ENCODE measurements at places on chromosomes 7 and 10.
A peak's percentile ranks its signal among the peaks of the same experiment; 100 is the strongest.

- DNase-seq = no peak
These were observed 654 bp downstream of the ALKBH4 start for GRCh38 chr7:102463841-102464576.

DNA sequence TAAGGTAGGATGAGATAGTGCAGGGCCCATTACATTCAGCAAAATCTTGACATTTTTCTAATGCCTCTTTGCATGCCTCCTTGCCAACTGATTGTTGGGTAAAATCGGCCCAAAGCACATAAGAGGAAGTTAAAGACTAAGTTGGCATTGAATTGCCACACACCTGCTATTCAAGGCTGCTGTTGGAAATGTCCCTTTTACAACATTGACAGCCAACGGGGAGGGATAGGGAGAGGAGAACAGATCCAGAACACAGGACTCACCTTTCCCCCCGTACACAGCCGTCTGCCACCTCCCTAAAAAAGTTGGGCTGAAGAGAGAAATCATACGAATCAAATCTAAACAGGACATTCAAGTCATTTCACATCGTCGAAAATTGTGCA lies 695 bp downstream of the FAM237B start:
- no peak for DNase-seq

- no peak for DNase-seq
These were observed 47.4 kb downstream of the ZMYND11 start for GRCh38 chr10:182441-183201.

- DNase-seq = peak; percentile 97
These were observed 132.3 kb upstream of the ANK3 start for GRCh38 chr10:60521974-60522405.

- no peak for DNase-seq
These were observed 1213.2 kb downstream of the XPNPEP1 start for GRCh38 chr10:108709927-108710722.

- no peak for DNase-seq
These were observed 55.3 kb downstream of the PAXIP1 start for GRCh38 chr7:154947604-154948003.

GRCh38 chr7:111788286-111789047 lies 226.2 kb upstream of the IMMP2L start:
- DNase-seq = no peak

- DNase-seq = no peak
These were observed 236.5 kb downstream of the SKAP2 start for GRCh38 chr7:26627891-26628341.

DNA sequence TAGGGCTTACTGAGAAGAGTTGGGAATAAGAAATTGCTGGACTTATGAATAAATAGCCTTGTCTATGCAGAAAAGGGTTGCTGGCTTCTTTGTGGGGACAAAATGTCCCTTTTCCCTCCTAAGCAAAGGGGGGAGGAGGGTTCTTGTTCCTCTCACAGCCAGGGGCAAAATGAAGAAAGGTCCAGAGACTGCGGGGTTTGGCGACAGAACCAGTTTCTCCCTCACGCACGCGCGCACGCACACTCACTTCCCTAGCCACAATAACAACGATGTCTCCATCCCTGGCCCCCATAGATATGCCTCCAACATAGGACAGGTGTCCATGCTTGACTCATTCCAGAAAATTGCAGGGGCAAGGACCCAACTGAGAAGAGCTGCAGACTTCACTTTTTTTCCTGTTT lies 3.3 kb downstream of the ZMIZ1 start:
- DNase-seq = no peak

DNA sequence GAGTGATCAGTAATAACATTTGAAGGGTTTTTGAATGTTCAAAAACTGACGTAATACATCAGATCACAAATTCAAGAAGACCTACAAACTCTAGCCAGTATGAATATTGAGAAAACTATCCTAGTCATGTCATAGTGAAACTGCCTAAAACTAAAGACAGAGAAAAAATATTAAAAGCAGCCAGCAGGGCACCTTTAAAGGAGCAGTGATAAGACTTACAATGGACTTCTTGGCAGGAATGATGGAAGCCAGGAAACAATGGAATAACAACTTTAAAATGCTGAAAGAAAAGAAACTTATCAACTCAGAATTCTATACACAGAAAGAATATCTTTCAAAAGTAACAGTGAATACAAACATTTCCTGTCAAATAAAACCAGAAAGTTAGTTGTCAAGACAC lies 78.3 kb upstream of the CTBP2 start:
- DNase-seq = no peak

- DNase-seq = no peak
These were observed 195.4 kb upstream of the PLXDC2 start for GRCh38 chr10:19620811-19621210.

- DNase-seq = no peak
These were observed 327.5 kb upstream of the PLXDC2 start for GRCh38 chr10:19488592-19489280.

- no peak for DNase-seq
These were observed 226.2 kb downstream of the THSD7A start for GRCh38 chr7:11605749-11606148.

DNA sequence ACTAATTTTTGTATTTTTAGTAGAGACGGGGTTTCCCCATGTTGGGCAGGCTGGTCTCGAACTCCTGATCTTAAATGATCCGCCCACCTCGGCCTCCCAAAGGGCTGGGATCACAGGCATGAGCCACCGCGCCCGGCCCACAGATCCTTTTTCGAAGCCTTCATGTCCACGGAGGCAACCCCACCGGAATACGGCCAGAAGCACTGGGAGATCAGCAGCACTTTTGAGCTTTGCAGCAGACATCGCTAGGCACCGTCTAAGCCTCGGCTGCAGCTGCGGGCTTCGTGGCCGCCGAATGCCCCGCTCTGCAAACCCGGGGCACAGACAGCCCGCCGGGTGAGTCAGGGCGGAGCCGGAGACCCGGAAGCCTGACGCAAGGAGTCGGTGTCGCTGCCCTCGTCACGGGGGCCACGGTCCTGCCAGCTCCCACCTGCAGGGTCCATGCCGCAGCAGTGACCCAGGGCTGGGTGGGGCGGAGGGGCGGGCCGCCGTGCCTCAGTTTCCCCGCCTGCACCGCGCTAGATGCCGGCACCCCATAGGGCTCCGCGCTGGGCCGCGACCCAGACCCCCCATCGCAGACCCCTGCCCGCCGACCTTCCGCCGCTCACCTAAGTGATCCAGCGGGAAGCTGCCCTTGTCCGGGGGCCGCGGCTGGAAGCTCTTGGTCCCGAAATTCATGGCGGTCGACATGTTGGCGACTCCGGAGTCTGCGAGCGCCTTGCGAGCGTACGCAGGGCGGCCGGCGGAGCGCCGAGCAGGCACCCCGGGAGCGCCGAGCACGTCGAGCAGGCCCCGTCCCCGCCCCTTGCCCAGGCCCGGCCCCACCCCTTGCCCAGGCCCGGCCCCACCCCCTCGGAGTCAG lies at the start of gene COX19:
TSS of gene COX19 (minus strand) at position 730 of the 862 bp plus-strand sequence. CDS start at position 690, 40 bp downstream.
- peak; percentile 89 for DNase-seq

GRCh38 chr7:72403458-72404076 lies 8.6 kb downstream of the CALN1 start:
- no peak for DNase-seq

DNA sequence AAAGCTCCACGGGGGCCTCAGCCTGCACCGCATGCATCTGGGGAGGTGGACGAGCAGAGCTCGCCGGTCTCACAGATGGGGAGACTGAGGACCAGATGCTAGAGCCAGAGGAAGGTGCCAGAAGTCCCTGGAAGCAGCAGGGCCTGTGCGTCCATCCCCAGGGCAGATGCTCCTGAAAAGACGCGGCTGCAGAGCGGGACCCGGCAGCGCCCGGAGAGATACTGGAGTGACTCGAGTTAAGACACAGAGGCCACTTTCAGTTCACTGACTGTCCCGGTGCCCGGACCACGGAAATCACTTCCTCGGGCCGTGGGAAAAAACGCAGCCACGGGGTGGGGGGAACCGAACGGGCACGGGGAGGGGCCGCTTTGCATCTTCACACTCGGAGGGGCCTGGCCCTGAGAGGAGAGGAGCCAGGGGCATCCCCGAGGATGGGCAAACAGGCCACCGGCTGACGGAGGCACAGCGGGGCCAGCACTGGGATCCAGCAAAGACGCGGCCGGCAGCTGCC lies 85.4 kb downstream of the FOXL3 start:
- no peak for DNase-seq

DNA sequence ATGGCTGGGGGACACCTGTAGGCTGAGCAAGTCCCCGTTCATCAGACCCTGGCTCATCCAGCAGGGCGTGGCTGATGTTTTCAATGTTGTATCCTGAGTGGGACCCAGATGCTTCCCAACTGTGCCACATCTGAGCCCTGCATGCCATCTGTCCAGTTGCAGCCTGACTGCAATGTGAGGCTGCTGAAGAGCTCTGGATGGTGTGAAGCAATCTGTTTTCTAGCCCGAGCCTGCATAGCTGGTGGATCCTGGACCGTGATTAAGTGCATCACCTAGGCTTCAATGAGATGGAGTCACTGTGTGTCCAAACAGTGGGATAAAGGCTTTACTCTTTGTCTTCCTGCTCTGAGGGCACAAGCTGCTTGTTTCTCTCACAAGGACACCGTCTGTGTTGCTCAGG lies 99.8 kb downstream of the TCF7L2 start:
- no peak for DNase-seq

DNA sequence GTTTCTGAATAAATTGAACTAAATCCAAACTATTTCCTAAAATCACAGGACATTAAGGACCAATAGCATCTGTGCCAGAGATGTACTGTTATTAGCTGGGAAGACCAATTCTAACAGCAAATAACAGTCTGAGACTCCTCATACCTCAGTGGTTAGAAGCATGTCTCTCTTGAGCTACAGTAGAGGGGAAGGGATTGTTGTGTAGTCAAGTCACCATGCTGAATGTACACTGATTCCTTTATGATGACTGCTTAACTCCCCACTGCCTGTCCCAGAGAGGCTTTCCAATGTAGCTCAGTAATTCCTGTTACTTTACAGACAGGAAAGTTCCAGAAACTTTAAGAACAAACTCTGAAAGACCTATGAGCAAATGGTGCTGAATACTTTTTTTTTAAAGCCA lies 13.9 kb downstream of the MEST start:
- no peak for DNase-seq

DNA sequence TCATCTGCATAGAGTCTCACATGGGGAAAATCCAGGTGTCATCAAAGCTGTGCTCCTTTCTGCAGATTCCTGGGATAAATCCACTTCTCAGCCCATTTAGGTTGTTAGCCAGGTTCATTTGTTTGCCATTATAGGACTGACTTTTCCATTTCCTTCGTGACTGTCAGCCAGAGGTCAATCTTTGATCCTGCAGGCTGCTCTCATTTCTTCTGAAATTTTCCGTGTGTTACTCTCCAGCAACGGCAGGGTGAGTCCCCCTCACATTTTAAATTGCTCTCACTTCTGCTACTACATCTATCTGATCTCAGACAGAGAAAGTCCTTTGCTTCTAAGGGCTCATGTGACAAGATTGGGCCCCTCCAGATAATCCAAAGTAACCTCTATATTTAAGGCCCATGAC lies 150.7 kb upstream of the BET1 start:
- DNase-seq = no peak

- DNase-seq = no peak
These were observed 21.2 kb upstream of the MRLN start for GRCh38 chr10:59774451-59774850.

- no peak for DNase-seq
These were observed 359.4 kb downstream of the TCERG1L start for GRCh38 chr10:130952086-130952485.

GRCh38 chr7:77416621-77417371 lies 647 bp upstream of the GSAP start:
- DNase-seq = no peak

DNA sequence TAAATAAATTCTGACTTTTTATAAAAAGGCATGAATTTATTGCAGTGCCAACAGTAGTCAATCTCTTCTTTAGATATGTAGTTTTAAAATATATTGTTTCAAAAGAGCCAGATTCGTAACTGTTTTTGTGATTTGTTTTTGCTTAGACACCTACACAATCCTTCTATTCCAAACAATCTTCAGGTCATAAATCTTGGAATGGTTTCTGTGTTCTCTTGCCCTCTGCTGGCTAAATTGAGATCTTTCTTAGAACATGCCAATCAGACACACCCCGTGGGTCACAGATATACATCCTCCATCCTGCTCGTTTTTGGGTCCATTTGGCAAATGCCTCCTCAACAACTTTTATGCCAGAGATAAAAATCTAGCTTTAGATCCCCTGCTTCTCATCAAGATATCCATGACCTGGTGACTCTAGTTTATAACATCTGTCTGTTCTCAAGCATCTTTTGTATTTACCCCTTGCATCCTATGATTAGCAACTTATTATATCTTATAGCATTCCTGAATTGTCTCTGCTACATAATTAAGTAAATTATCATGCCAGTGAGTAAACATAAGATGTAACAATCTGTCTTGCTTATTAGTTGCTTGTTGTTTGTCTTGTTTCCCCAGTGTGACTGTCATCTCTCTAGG lies 35.3 kb upstream of the IFRD1 start:
- DNase-seq = peak; percentile 58

DNA sequence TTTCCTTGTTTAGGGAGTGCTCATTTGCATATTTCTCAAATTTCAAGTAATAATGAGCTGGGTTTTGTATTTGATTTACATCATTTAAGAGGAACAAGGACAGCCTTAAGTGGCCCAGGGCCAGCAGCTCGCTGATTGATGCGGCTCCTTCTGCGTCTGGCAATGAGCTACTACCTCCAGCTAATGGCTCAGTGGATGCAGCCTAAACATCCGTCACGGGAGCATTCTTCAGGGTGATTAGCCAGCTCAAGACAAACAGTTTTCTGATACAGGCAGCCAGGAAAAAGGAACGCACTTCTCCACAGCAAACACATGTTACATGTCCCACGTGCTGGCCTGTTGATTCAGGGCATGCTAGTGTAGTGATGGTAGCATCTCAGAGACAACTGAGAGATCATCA lies 169.3 kb upstream of the TCERG1L start:
- DNase-seq = no peak

DNA sequence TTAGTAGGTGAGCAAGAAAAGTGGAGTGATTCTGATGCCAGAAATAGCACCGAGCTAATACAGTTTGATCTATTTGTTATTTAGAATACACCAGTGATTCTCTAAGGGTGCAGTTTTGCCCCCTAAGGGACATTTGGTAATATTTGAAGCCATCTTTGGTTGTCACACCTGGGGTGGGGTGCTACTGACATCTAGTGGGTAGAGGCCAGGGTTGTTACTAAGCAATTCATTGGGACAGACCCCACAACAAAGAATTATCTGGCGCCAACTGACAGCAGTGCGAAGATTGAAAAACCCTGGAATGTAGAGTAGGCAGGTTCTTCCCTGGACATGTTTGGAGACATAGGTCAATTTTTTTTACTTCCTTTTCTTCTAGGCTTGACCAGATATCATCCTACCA lies 14.6 kb downstream of the PALS2 start:
- DNase-seq = peak; percentile 35

GRCh38 chr10:124715439-124715838 lies 28.7 kb downstream of the FAM53B start:
- no peak for DNase-seq

- no peak for DNase-seq
These were observed 379.6 kb downstream of the ARL4A start for GRCh38 chr7:13067036-13067435.

GRCh38 chr7:48262606-48263310 lies 91.5 kb downstream of the ABCA13 start:
- no peak for DNase-seq
